ENCODE measurements at places on chromosomes 2 and 18.

DNA sequence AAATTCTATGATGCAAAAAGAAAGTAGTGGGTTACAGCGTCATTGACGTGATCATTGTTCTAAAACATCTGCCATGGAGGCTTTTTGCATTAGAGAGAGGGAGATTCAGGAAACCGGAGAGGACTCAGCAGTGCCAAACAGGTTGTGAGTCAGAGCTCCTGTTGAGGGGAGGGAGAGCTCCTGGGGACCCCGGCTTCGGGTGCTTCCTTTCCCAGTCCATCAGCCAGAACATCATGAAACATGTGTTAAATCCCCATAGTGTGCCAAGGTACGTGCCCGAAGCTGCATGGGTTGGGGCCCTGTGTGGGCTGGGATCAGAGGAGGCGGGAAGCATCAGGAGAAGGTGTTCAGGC is 791 bp upstream of the CYRIA start:
- no peak for DNase-seq

GRCh38 chr2:206095536-206096332 is 9.8 kb upstream of the INO80D start:
- DNase-seq: no peak

DNA sequence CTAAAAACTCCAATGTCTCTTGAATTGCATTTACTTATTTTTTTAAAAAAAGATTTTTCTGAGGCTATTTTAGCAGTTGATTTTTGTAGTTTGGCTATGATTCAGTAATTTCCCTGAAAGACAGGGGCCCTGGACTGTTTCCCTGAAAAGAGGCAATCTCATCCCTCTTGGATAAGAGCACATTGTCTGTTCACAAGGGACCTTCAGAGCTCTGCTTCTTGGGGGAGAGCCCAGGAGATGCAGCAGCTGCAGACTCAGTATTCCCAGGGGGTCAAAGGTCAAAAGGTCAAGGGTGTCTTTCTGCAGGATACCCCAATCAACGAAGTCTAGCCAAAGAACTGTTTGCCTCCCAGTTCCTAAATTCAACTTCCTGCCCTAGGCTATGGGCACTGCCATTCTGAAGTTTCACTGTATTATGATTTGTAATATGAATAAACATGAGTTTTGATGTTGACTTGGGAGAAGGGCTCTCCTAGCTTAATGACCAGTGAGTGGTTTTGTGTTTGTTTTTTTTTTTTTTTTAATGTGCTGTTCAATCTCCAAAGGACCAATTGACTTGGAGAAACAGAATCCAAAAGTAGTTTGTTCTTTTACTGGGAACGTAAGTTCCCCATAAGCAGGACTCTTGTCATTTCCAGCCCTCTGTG is 157.0 kb upstream of the SERPINE2 start:
- DNase-seq: no peak

- DNase-seq: no peak
Measured at GRCh38 chr2:104321116-104321795, 532.7 kb upstream of the POU3F3 start.

GRCh38 chr18:50268022-50268747 is 1.9 kb upstream of the CFAP53 start:
- DNase-seq: peak; percentile 71

GRCh38 chr2:881204-881918 is 69.3 kb upstream of the SNTG2 start:
- no peak for DNase-seq

- DNase-seq: no peak
Measured at GRCh38 chr2:33116799-33117198, 170.0 kb downstream of the LTBP1 start.

DNA sequence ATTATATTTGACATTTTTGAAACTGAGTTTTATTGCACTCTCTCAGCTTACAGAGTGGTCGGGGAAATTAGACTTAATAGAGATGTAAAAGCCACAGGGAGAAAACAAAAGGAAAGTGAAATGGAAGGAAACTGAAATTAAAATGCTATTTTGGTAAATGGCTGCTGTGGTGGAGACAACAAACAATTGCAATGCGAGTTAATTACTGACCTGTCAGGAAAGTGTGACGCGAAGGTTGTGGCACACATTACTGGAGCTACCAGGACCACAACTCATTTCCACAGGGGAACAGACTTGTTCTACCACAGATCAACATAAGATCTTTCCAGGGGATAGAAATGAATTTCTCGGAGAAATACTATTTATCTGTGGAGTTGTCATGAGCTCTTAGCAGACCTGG is 19.5 kb downstream of the ARHGAP15 start:
- no peak for DNase-seq

GRCh38 chr2:149566652-149567051 is 20.9 kb downstream of the MMADHC start:
- DNase-seq: no peak

- no peak for DNase-seq
Measured at GRCh38 chr18:33839452-33840211, 261.6 kb downstream of the ASXL3 start.
